ENCODE measurements at places on chromosomes 13 and 19.

DNA sequence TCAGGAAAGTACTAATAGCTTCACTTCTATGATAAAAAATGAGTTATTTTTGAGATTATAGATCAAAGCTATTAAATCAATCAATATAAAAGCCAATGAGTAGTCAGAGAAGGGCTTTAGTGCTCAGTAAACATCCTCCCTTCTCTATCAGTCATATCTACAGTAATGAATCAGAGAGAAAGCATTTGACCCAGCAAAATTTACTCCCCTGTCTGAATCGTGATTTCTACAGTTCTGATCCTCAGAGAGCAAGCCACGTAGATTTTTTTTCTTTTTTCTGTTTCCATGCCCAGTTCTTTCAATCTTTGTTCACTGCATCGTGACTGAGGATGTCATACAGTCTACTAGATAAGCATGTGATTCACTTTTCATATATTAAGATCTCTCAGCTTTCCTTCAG lies 16.2 kb upstream of the MBNL2 start:
- no peak for DNase-seq

GRCh38 chr13:64480211-64480610 lies 2749.9 kb downstream of the PCDH9 start:
- no peak for DNase-seq

DNA sequence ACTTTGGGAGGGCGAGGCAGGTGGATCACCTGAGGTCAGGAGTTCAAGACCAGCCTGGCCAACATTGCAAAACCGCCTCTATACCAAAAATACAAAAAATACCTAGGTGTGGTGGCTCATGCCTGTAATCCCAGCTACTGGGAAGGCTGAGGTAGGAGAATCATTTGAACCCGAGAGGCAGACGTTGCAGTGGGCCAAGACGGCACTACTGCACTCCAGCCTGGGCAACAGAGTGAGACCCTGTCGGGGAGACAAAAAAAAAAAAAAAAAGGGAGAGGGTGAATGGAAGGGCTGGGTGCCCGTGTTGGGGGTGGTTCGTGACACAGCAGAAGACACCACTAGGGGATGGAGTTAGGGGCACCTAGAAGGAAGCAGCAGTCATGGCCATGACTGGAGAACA lies 10.8 kb downstream of the CFD start:
- no peak for DNase-seq

DNA sequence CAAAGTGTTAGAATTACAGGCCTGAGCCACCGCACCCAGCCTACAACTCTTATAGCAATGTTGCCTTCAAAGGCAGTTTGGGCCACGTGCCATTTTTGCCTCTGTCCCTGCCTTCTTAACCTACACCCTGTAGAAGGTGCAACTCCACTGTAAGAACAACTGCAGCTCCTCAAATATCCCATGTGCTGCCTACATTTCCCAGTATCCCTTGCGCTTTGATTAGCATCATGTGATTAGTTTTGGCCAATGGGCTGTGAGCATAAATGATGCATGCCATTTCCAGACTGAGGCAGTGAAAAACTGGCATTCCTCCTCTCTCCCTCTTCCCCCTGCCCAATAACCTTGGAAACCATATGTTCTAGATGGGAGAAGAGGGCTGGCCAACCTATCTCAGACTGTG lies 75.2 kb upstream of the MRI1 start:
- no peak for DNase-seq

GRCh38 chr19:49564616-49565045 lies 15.7 kb downstream of the NOSIP start:
- DNase-seq: no peak

- no peak for DNase-seq
Observed at GRCh38 chr13:98565726-98566565, 11.0 kb downstream of the STK24 start.

GRCh38 chr19:38788478-38789243 lies at the start of gene LGALS7B:
TSS of gene LGALS7B (plus strand) at chr19:38789200. CDS start at chr19:38789227, 27 bp downstream.
- no peak for DNase-seq

- no peak for DNase-seq
Observed at GRCh38 chr19:54317108-54317964, 4.4 kb upstream of the LILRA5 start.

DNA sequence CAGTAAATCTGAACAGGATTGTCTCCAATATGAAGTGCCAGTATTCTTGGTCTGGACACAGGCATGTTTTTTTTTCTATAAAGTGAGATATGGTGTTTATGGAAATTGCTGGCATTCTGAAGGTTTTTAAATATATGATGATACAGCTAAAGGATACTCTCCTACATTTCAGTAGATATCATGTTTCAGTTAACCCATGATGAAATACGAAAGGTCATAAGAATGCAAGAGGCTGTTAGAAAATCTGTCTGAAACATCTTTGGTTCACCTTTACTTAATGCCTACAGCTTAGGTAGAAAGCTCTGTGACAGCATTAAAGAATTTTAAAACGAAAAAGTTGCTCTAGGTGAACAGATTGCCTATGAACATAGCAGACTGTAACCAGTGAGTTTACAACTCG lies 9.1 kb downstream of the FRY start:
- DNase-seq: no peak

- DNase-seq: peak; percentile 74
Observed at GRCh38 chr13:38686577-38687245, at the start of gene FREM2. TSS of gene FREM2 (plus strand) at chr13:38687077. CDS start at chr13:38687345, 268 bp downstream.

DNA sequence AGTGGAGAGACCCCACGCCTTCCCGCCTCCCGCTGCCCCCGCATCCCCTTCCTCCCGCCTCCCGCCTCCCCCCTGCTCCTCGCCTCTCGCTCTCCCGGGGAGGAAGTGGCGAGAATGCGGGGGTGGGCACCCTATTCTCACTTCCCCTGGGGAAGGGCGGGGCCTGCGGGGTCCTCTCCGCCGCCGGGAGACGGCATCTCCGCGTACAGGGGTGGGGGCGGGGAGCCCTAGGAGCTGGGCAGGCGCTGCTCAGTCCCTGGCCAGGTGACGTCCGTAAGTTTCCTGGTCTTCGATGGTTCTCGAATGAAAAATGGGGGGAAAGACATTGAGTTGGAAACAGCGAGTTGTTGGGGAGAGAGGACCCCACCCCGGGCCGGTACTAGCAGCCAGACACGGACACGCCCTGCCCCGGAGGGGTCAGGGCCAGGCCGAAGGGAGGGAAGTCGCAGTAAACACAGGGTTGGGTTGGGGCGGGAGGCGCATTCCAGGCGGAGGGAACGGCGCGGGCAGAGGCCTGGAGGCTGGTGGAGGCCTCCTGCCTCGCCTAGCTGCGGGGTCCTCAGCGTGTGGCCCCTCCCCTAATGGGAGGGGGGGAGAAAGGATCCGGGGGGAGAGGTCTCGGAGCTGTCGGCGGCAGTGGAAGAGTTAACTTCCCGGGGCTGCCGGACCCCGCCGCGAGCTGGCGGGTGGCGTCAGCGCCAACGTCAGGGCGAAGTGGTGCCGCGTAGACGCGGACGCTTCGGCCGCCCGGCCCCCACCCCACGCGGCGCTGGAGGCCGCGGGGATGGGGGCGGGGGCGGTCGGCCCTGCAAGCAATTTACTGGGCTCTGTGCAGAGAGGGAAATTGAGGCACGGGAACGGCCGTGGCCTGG lies 10.4 kb upstream of the JUND start:
- peak; percentile 57 for DNase-seq

DNA sequence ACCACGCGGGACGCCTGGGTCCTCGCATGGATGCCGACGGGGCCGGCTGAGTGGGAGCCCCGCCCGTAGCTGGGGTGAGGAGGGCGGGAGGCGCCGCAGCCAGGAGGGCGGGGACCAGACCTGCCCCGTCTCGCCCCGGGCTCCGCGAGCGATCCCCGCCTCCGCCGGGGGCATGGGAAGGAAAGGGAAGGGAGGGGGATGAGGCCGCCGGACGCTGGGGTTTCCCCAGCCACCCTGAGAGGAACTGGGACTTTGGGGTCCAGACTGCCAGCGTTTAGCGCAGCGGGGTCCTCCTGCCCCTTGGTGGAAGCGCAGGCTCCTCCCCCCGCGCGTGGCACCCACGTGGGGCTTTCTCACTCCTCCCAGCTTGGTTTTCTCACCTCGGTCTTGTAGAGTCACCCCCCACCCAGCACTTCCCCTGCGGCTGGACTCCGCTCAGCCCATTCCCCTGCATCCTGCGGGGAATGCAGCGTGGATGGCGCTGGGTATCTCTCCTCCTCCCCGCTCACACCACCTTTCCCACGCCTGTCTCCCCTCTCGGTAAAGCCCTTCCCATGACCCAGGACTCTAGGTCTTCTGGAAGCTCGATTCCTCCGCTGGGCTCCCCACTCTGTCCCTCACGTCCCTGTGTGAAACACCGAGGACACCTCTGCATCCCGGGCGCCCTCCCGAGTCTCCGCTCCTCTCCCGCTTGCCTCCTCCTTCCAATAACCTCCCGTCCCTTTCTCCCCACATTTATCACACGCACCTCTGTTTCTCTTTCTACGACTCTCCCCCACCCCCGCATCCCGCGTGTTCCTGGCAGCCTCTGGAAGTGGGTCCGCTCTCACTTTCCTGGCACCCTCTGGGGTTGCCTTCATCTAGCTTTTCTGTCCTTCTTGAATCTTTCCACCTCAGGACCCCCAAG lies 2.1 kb downstream of the TGFB1 start:
- DNase-seq: no peak

DNA sequence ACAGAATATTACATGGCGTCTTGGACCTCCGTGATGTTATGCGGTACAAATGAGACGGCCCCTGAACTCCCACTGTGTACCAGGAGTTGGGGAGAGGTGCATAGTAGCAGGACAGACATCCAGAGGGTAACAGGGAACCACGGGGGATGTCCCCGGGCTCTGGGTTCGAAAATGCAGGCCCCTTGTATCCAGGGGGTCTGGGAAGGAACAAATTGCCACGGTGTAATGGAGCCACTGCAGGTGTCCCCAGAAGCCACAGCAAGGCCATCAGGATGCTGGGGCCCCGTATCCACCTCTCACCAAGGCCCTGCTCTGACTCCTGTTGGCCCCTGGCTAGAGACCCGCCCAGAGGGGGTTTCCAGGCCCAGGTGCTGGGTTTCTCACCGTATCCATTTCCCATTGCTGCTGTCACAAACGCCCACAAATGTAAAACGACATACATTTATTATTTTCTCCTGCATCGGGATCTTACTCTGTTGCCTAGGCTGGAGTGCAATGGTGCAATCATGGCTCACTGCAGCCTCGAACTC lies 77.8 kb downstream of the INSR start:
- DNase-seq: no peak

DNA sequence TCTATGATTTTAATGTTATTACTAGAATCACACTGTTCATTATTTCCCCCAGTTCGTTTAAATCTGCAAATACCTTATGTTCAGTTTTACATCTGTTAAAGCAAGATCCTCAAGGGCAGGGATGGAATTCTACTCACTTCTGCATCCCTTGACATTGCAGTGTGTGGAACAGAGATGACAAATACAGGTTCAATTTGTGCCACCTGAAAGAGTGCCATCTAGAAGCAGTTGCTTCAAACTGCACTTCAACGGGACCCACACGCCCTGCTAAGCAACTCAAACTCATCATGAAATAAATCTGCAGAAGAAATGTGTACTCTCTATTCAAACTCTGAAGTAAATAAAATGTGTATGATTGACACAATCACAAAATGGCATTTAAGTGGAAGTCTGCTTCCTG lies 44.5 kb downstream of the RUBCNL start:
- no peak for DNase-seq

- no peak for DNase-seq
Observed at GRCh38 chr19:29769997-29770396, 41.8 kb upstream of the CCNE1 start.

GRCh38 chr19:4199699-4200293 lies 17.3 kb downstream of the ANKRD24 start:
- no peak for DNase-seq

DNA sequence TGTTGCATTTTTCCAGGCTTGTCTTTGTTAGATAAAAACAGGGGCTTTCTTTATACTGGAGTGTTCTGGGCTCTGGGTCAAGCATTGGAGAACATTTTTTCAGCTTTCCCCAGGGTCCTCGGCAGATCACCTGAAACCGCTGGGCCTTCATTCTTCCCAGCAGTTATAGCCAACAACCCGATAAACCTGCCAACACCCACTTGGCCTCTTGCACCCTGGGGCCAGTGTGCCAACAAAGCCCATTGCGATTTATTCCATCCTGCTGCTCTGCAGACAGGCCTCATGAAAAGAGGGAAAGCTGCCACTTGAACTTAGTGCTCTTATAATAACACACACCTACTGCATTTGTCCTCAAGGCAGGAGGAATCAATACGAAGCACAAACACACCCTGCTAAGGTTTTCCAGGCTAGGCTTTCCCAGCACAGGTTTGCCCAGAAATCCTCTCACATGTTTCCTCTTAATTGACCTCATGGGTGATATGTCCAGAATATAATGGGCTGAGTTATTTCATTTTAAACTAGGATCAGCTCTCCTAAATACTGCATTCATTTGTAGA lies 669.3 kb downstream of the LIG4 start:
- DNase-seq: no peak

GRCh38 chr19:46251416-46251815 lies 21.9 kb downstream of the IGFL1 start:
- no peak for DNase-seq

GRCh38 chr13:20451397-20451796 lies 74.3 kb downstream of the CRYL1 start:
- no peak for DNase-seq

- no peak for DNase-seq
Observed at GRCh38 chr19:4292515-4292914, 9.7 kb downstream of the TMIGD2 start.
